ENCODE measurements at places on chromosomes 7 and 10.
A peak's percentile ranks its signal among the peaks of the same experiment; 100 is the strongest.

DNA sequence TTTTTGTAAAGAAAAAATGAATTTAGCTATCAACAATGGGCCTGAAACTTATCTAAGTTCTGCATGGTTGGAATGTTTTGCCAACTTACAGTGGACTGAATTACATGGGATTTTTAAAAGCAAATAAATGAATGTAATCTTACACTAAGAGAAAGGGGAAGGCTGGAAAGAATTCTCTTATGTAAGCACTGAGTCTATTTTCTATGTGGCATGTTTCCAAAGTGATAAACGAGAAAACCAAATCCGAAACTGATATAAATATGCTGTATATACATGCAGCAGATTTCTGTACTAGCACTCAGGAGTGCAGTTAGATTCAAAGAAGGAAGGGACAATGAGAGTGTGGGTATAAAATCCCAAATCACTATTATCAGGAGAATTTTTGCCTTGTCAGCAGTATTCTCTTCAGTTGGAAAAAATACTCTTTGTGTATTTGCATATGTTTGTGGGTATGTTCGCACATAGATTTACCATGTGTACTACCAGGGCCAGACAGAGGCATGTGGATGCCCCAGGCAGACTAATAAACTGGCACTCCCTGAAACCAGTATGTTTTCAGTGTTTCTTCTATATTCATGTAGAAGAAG lies 334.3 kb upstream of the SEMA3D start:
- DNase-seq = no peak

- DNase-seq = no peak
These were observed 481.4 kb downstream of the GALNT17 start for GRCh38 chr7:71613313-71613712.

DNA sequence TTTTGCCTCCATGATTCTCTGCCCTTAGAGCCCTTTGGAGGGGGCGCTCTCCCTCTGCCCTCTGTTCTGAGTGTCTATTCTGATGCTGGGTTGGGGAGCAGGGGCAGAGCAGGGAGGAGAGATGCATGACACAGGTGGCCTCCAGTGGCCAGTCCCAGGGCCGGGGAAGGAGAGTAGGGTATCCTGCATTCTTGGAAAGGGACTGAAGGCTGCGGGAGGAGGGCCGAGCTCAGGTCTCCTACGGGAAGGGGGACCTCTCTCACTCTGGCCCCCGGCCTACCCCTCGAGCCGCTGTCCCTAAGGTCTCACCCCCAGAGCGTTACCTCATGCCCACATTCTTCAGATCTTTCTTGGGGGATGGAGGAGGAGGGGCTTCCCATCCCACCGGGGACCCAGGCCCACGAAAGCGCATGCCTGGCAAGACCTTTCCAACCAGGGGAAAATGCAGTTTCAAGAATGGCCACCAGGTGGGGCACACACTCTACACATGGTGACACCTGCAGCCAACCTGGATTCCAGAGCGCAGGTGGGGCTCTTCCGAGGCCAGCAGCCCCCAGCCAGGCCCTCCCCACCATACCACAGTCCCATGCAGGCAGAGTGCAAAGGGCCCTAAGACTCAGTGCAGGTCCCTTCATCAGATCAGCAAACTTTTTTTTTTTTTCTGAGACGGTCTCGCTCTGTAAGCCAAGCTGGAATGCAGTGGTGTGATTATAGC lies 86.4 kb downstream of the MYL10 start:
- DNase-seq = peak; percentile 89

- no peak for DNase-seq
These were observed 23.5 kb downstream of the GATA3 start for GRCh38 chr10:8078027-8078426.

DNA sequence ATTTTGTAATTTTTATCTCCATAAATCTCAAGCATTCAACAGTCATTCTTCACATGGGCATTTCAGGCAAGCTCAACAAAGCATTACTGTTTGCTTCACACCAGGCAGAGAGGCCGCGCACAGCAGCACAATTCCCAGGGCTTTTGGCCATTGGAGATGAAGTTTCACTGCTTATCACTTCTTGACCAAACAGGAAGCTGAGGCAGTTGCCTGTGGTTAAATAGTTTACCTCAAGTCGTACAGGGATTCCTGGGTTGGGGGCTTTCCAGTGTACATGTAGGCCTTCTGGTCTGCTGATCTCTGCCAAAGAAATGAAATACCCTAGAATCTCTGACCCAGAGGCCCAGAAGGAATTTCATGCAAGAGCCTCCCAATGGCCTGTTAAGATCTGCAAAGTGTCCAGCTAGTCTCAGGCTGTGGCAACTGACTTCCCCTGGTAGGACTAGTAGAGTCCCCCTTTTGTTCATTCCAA lies 11.2 kb upstream of the PRDX3 start:
- DNase-seq = peak; percentile 26

GRCh38 chr7:101138213-101138870 lies 11.4 kb downstream of the SERPINE1 start:
- DNase-seq = peak; percentile 96

DNA sequence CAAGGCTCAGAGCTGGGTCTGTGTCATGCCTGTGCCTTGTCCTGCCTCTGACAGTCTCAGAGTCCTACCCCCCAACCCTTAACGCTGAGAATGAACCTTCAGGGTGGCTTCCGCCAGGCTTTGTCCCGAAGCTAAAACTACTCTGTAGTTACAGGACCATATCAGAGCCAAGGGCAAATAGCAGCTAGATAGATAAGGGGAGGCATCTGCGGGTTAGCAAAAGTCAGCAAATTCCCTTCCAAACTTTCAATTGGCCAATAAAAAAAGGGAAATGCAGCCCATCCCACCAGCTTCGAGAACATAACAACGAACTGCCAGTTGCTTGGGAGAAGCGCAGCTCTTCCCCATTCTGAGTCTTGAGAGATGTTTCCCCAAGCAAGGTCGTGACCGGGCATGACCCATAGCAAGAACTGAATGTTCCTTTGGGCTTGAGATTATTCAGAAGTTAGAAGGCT lies 17.7 kb downstream of the CCL24 start:
- no peak for DNase-seq

DNA sequence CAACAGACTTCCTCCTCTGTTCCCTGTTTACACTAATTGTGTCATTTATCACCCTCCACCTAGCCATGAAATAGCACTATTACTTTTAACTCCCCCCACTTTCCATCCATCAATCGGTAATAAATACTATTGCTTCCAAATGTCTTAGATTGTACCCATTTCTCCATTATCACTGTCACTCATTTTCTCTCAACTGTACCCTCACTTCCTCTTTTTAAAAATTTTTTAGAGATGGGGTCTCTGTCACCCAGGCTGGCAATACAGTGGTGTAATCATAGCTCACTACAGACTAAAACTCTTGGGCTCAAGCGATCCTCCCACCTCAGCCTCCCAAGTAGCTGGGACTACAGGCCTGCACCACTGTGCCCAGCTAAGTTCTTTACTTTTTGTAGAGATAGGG lies 123.5 kb upstream of the EGR2 start:
- no peak for DNase-seq

DNA sequence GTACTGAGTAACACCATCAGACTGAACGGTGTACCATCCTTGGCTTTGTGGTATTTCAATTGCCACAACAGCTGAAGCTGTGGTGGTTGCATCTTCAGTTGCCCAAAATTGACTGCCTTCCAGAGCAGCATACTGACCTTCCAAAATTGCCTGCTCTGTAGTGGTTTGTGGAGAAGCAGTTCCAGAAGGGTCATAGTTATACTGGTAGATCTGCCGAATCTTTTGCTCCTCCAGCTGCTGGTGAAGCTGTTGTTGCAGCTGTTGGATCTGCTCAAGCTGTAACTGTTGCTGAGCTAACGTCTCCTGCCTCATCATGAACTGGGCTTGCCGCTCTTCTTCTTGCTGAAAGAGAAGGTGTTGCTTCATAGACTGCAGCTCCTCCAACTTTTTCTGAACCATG lies 212.2 kb downstream of the PCLO start:
- no peak for DNase-seq
